ENCODE measurements at places on chromosomes 4 and X. TPM values are rescaled to one million over a fixed set of nuclear protein-coding genes. Genes with fewer than 3 reads are reported as not detected.

Gene EVC
- polyA plus RNA-seq: 12.8 TPM

DNA sequence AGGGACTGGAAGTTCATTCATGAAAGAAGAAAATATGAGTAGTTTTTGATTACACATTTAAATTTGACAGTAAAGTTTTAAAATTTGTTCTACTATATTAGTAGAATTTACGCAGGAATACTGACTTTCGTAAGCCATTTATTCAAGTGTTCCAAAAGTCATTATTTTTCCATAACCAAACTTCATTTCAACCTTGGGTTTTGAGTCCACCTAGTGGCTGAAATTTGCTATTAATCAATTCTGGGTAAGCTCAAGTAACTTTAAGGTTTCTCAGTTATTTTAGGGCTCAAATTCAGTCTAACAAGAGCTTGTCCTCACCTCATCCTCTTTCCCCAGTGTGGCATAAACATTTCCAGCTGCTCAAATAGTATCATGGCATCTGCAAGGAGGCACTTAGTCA lies 175.4 kb downstream of the SH3BGRL start:
- no peak for DNase-seq

DNA sequence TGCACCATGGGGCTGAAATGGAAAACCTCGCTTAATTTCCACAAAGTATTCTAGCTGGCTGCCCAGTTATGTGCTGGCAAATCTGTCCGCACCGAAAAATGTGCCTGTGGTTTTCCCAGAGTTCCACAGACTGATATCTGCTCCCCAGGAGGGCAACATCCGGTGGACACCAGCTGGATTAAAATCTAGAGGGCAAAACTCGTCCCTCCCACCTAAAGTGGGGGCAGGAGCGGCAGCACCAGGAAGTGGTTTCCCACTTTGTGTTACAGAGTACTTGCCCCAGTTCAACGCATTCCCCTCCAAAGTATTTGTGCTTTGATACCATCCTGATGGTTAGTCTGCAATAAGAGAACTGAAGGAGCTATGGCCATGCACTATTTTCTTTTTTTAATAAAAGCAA lies 187.6 kb downstream of the TSPAN5 start:
- no peak for DNase-seq

DNA sequence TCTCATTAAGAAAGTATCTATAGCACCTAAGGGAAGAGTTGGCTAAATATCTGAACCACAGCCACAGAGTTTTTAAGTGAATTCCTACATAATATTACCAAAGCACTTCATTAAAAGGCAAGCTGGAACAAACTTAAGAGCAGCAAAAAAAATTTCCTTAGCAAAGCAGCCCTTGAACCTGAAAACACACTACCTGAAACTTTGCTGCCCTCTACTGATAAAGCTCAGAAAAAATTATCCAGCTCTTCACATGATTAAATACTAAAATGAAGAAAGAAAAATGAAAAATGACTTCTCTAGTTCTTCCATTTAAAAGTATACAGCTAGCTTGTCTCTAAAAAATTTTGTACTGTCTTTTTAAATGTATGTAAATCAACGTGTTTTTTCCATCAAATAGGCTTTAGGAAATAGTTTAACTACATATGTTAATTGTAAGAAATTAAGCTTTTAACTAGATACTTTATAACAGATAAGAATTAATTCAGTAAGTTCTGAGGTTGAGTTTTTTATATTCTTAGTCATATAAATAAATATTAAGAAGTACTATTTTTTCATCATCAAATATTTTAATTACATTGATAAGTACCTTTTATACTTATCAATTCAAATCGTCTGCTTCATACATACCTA lies 156.1 kb downstream of the STPG2 start:
- no peak for DNase-seq

Gene SYTL4
- 3.3 TPM for polyA plus RNA-seq

GRCh38 chr4:5084911-5085475 lies 33.7 kb downstream of the STK32B start:
- DNase-seq: no peak

DNA sequence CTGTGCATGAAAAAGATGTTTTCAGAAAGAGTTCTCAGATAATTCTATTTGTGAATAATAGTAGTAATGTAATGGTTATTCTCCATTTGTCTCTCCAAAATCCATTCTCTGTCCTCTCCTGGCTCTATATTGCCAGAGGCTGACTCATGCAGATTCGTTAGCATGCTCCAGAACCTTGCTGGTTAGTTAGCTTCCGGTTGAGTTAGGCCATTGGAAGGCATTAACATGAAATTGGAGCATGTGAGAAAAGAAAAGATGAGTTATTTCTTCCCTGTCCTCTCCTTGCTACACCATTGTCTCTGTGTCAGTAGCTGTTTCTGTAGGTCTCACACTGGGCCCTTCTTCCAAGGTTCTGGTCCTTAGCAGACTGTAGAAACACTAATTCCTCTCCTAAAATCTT lies 23.5 kb upstream of the PRDM8 start:
- no peak for DNase-seq

Gene GPAT3
- 0.37 TPM for polyA plus RNA-seq

DNA sequence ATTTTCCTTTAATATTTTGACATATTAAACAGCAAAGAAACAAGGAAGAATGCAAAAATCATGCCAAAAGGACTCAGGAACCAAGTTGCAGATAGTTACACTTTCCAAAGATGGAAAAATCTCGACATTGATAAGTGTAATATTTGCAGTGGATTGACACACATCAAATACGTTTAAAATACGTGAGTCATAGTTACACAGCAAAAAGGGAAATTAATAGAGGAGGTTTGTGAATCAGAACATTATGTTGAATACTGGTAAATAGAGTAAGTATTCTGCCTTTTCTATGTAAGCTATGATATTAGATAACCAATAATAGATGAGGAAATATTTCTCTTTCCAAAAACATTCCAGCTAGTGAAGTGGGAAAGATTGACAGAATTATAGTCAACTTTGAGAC lies 1761.3 kb upstream of the IGFBP7 start:
- DNase-seq: no peak

Gene RENBP
- polyA plus RNA-seq: 0.43 TPM

DNA sequence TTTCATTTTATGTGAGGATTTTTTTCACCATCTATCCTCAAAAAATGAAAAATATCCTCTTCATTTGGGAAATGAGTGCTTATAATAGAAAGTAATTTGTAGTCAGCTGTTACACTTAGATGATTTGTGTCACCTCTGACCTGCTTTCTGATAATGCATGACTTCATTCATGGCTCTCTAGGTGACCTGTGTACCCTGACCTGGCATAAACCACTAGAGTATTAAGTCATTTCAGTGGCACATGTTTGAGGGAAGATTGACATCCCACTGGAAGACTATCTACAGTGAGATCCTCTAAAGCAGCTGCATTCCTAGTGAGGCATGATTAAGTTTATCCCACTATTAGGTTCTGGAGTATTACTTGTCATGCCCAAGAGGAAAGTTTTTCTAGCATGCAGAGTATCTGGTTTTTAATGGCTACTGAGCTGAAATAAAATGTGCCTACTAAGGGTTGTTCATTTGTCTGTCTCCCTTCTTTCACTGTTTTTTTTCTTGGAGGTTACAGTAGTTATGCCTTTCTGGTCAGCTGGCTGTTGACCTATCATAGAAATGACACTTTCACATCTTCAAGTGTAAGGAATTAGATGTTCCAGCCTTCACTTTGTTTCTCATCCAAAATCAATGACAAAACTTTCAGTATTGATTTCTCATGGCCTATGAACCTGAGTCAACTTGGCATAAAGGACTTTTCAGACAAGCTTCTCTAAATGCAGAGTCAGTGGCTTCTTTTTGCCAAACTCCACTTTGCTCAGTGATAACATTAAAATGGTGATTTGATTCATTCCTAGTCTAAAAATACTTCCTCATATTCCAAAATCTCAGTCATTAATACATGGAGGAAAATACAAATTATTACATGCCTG lies 33.1 kb downstream of the TET2 start:
- DNase-seq: no peak

DNA sequence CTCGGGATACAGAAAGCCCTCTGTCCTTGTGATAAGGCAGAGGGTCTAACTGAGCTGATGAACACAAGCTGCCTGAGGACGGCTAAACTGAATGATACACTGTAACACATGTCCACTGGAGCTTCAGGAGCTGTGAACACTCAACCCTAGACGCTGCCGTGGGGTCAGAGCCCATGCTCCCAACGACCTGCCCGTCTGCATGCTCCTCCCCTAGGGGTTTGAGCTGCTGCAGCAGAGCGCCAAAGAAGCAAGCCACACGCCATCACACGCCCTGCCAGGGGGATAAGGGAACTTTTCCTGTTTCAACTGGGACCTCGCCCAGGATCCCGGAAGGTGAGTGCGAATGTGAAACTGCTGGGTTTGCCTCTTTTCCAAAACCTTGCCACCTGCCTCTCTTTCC lies 361.8 kb downstream of the FAT4 start:
- DNase-seq: no peak

Gene RIPPLY1
- polyA plus RNA-seq: not detected

- DNase-seq: no peak
These were observed 16.4 kb downstream of the TMEM154 start for GRCh38 chr4:152663203-152664066.

DNA sequence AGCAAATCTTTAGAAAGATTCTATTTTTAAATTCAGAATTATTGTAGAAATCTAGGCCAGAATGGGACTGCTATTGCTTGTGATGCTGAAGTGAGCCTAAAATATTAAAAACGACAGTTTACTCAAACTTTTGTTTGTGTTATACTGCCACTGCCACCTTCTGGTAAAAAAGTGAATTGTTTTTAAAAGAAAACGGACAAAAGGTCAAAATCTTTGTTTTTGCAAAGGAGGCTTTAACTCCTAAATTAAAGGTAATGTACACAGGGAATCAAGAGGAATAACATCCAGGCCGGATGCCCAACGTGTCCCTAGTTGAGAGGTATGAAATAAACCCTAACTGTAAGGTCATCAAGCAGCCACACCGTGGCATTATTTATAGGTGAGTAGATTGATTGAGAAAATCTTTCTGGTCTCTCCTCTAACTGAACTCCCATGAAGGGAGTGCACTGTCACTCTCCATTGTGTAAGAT lies 338.3 kb upstream of the GALNT7 start:
- no peak for DNase-seq

- no peak for DNase-seq
These were observed 64.5 kb upstream of the BMP2K start for GRCh38 chr4:78711676-78712075.

Gene PYURF
- polyA plus RNA-seq: 34.9 TPM

DNA sequence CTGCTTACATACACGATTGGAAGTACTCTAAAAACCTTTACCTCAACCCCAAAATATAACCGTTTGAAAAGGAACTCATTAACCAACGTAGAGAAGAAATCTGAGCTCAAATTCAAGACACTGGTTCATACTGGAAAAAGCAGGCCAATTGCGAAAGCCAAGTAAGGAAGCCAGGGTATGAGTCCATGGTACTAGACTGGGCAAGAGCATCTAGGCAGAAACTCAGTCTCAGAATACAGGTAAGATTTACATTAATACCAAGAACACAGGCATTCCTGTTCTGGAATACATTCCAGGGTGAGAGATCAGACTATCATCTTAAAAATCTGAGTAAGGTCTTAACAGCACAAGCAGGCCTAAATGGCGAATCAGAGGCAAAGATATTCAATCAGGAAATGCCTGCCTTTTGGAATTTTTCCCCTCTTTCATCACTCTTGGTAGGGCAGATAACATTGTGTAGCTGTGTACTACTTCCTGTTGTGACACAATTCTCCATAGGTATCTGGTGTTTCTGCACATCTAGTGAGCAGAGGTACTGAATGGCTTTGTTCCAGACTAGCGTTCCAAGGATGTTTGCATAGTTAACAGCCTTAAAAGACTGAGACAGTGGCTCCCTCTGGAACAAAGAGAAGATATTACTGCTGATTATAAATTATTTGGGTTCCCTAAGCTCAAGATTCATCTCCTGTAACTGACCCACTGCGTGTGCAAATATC lies 311.3 kb downstream of the PCDH19 start:
- peak; percentile 12 for DNase-seq

Gene BEND2
- polyA plus RNA-seq: not detected

GRCh38 chr4:956531-957230 lies 16.7 kb downstream of the DGKQ start:
- no peak for DNase-seq

GRCh38 chr4:87399148-87399547 lies 8.2 kb upstream of the HSD17B11 start:
- no peak for DNase-seq

- DNase-seq: no peak
These were observed 199.0 kb upstream of the CXXC4 start for GRCh38 chr4:104693601-104694201.

GRCh38 chr4:42483426-42484379 lies 86.4 kb downstream of the SHISA3 start:
- no peak for DNase-seq

Gene TMEM35A
- polyA plus RNA-seq: 1.8 TPM

GRCh38 chr4:52234561-52235440 lies 183.7 kb downstream of the SPATA18 start:
- DNase-seq: peak; percentile 1

- DNase-seq: peak; percentile 41
These were observed 37.4 kb upstream of the SPON2 start for GRCh38 chr4:1209821-1210220.

Gene MYOZ2
- polyA plus RNA-seq: 0.17 TPM

DNA sequence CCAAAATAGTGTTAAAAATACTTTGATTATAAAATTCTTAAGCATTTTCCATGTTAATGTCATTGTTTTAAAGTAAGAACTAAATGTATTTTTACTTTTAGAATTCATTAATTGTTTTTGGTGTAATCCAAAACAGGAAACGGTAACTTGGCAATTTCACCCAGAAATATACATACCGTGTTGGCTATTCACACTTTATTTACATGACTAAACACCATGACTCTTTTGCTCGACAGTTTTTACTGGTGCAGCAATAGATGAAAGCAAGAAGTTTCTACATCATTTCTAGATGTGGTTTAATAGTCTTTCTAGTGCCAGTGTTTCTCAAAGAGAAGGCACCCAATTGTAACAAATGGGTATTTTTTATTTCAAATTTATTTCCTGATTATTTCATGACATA lies 25.6 kb upstream of the MAGEA1 start:
- DNase-seq: no peak

GRCh38 chrX:10233696-10234095 lies 76.9 kb downstream of the CLCN4 start:
- no peak for DNase-seq

Gene NALF2
- polyA plus RNA-seq: not detected

Gene GPR119
- polyA plus RNA-seq: not detected

Gene SPP1
- 5.4 TPM for polyA plus RNA-seq

GRCh38 chr4:182968917-182969650 lies 51.9 kb upstream of the DCTD start:
- DNase-seq: no peak

Gene ACSL4
- 32.5 TPM for polyA plus RNA-seq

DNA sequence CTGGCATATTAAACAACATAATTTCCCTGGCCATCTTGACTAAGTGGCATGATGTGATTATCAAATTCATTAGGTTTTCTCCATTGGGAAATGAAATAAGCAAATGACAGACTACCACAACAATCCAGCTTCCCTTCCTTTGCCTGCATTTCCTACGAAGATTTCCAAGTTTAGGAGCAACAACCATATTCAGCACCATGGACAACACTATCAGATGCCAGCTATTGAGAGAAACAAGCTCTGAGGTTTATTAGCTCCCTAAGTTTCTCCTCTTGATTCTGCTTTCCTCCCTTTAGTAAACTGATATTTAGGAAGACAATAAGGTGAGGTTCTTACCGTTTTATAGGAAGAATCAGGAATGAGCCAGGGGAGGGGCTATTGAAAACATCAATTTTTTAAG lies 36.2 kb downstream of the DCX start:
- DNase-seq: no peak

GRCh38 chr4:159677521-159677920 lies 574.6 kb downstream of the RAPGEF2 start:
- DNase-seq: no peak
